Activated T-helper 2 cell treated with anti-CD3 and anti-CD28 coated beads, Interferon-gamma antibody, Interleukin-2, Interleukin-4, amounts not matched to agents 10 μg/mL and 5 μg/mL and 100 μg/mL, durations not matched to agents 14 hours and 24 hours and 36 hours (primary cell): ENCODE measurements at places on chromosomes 2 and 18. TPM values are rescaled to one million over a fixed set of nuclear protein-coding genes. Genes with fewer than 3 reads are reported as not detected.

- no peak overlapping the region for H3K27ac ChIP-seq
- H3K4me1 ChIP-seq, result no peaks in the 10 kb centered on the region
- H3K4me3 ChIP-seq, result no peak overlapping the region
- H3K27me3 ChIP-seq, result peaks cover 10% of the 10 kb centered on the region
- H3K36me3 ChIP-seq, result no peaks in the 10 kb centered on the region
These were observed 24.5 kb upstream of the MMADHC start for GRCh38 chr2:149612122-149612521.

Gene TSGA10
- 3.3 and 3.4 TPM in 2 replicates for total RNA-seq

Gene TLX2
- total RNA-seq, result 0.82 and 0.92 TPM in 2 replicates

Gene L3MBTL4
- total RNA-seq, result 0.05 and 0.11 TPM in 2 replicates
